ENCODE measurements at places on chromosomes 12 and 14.

DNA sequence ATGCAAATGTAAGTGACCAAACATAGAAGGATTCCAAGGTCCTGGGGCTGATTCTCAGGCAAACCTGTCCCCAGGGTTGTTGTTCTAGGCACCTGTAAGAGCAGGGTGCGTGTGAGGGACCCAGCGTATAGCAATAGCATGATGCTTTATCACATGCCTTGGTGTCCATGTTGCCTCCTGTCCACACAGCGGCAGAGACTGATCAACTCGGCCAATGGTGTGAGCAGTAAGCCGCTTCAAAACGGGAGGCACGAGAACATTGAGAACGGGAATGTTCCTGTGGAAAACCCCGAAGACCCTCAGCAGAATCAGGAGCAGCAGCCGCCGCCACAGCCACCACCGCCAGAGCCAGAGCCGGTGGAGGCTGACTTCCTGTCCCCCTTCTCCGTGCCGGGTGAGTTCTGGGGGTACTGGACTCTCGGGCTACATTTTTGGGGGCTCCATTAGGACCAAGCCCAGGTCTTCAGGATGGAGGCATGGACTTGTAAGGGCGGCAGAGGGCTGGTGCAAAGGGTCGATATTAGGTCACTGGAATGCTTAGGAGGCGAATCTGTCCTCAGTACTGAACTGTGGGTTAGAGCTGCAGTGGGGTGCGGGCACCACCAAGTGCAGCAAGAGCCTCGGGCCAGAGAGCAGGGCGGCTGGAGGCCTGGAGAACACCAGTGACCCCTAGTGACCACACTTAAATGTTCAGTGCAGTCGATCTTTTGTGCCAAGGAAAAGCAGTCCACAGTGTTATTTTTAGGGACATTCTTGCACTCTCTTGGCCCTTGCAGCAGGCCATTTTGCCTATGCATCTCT, 57.2 kb upstream of the RIN3 start:
- DNase-seq: peak; percentile 53

DNA sequence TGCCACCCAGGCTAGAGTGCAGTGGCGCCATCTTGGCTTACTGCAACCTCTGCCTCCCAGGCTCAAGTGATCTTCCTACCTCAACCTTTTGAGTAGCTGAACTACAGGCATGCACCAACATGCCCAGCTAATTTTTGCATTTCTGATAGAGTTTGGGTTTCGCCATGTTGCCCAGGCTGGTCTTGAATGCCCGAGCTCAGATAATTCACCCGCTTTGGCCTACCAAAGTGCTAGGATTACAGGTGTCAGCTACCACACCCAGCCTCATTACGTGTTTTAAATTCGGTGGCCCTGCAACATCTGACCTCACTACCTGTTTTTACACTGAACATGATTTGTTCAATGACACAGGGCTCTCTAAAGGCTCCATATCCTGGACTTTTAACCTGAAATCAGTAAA, 22.9 kb upstream of the RDH16 start:
- DNase-seq: no peak

DNA sequence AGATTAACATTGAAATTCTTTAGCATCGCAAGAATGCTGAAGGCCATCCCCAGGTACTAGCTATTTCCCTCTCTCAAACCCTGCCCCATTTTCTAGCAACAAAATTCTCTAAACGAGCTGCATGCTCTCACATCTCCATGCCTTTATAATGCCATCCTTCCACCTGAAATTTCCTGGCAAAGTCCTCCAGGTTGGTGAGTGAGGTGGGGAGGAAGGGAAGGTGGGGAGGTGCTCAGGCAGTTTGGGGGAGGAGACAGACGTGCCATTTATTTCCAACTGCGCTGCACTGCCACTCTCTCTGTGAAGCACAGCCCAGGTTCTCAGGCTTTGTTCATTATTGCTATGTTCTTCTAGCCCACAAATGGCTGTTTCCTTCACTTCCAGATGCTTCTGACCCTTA, 208.4 kb downstream of the PAWR start:
- no peak for DNase-seq

DNA sequence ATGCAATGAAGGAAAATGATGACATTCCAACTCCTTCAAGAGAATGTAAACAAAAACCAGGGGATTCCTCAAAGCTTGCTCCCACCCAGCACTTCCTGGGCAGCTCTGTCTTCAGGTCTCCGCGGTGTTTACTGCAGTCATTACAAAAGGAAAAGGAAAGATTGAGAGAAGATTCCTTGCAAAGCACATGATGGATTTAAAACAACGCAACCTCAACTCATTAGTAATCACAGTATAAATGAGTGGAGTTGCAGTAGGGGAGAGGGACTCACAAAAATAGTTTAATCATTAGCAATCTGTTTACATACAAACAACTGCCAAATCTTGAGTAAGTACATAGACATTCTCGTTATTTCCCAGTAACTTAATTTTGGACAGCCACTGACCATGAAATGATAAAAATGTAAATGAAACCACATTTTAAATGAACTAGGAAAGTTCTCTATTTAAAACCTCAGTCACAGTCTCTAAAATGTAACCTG, 49.7 kb upstream of the OVCH1 start:
- DNase-seq: no peak

DNA sequence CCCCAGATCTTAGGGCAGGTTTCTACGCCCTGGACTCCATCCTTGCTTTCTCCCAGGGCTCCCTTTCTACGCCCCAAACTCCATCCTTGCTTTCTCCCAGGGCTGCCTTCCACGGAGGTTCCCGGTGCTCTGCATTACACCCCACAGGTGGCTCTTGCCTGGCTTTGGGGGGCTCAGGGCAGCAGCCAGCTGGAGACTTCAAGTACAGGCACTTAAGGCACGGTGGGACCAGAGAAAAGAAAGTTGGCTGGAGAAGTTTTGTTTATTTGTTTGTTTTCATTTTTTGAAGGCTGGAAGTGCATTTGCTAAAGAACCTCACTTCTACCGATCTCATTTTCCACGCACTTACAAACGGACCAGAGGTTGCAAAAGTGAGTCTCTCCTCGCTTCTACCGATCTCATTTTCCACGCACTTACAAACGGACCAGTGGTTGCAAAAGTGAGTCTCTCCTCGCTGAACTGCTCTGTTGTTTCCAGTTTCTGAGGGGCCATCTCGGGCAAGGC, 103.8 kb upstream of the MED13L start:
- DNase-seq: no peak
